ENCODE measurements at places on chromosomes 3 and 15.

DNA sequence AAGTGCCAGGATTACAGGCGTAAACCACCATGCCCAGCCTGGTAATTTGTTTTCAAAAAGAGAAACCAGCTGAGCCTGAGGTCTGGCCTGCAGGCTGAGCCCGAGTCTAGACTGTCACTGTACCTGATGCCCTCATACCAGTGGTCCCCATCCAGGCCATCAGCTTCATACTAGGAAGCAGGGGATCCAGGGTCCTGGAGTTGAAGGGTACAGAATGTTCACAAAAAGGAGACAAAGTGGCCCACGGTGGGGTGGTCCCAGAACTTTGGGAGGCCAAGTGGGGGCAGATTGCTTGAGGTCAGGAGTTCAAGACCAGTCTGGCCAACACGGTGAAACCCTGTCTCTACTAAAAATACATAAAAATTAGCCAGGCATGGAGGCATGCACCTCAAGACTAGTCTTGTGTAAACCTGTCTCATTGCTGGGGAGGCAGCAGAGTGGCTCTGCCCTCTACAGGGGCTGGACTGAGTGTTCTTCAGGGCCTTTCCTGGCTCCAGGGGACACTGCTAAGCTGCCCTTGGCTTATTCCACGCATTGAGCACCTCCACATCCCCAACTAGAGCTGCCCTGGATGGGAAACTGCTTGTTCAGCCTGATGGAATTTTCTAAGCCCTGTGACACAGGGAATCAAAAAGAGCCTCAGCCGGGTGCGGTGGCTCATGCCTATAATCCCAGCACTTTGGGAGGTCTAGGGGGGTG lies 7.9 kb upstream of the HHATL start:
- DNase-seq: no peak

DNA sequence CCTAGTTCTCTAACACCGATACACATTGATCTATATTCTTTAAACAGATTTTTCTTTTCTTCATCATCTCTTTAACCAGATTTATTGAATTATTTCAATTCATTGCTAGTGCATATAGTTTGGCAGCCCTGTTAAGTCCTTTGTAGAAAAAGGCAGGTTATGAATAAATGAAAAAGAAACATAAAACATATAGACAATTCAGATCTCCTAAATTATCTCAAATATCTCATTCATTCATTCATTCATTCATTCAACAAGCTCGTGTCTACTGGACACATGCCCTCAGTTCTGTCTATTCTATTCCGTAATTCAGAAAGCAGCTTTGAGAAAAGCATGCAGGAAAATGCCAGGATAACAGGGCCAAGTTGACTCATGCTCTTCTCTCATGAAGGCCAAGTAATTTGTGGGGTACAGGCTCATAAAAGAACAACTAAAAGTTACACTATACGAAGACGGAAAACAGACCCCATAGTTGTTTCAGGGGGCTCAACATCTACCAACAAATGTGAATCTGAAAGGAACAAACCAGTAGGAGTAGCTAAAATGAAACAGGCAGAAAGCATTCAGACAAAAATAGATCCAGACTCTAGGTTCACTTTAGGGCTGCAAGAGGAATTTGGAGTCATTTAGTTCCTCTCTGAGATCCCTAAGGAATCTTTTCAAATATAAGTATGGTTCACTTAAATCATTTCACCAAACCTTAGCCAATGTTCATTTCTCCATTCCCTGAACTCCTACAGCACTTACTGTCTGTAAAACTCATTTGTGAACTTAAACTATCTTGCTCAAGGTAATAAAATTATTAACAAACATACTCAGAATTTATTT lies 7.5 kb downstream of the ZNF148 start:
- no peak for DNase-seq

DNA sequence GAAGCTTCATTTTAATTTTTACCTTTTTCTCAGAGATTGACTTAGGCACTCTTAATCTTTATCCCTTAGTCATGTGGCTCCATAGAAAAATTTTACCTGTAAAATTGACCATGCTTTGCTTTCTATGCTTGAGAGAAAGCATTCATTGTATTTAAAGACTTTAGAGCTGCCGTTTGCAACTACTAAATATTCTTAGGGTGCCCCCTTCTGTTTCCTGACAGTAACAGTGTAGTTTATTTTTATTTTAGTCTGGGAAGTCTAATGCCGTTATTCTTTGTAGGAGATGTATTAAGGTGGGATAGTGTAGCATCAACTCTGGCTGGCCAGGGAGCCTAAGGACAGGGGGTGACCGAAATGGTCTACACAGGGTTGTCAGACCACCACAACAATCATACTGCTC lies 84.5 kb upstream of the SYNPR start:
- DNase-seq: no peak

DNA sequence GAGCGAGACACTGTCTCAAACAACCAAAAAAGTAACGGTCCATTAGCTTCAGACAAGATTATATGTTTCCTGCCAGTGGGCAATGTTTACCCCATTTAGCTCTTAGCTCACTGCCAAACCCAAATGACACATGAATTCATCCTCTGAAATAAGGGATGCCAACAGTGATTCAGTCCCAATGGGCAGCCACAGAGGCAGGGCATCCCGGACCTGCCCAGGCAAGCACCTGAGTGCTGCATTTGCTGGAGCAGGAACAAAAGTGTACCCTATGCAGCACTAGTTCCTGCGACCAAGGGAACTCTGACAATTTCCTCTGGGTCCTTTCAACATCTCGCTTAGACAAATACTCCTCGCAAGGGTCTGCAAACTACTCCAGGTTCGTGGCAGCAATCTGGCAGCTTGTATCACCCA lies 8.0 kb downstream of the IP6K2 start:
- DNase-seq: no peak

DNA sequence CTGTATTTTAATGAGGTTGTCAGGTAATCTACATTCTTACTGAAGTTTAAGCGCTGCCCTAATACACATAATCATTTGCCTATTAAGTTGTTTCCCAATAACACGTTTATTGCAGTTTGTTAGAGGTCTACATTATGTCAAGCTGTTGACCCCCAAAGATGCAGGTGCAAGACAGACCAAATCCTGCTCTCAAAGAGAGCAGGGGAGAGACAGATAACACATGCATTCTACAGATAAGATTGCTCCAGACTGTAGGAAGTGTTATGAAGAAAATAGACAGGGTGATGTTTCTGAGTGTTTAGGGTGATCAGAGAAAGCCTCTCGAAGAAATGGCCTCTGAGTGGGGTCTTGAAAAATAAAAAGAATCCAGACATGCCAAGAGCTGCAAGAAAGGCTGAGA lies 24.8 kb upstream of the OXTR start:
- DNase-seq: no peak

DNA sequence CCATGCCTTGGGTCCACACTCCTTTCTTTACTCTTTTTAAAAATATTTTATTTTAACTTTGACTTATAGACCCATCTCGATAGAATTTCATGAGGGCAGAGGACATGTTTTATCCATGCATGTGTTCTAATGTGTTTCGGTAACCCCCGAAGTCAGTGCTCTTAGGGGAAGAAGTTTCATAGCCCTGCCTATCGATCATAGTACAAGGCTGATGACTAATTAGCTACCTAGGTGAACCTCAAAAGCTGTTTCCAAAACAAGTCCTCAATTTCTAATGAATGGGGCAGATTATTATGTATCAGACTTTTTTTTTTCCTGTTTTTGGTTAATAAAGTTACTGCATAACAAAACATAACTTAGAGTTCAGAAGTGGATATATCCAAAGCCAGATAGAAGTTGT lies 82.0 kb downstream of the MBNL1 start:
- no peak for DNase-seq

- peak; percentile 65 for DNase-seq
These were observed 12.6 kb upstream of the STARD5 start for GRCh38 chr15:81336568-81336967.

GRCh38 chr3:30102356-30102755 lies 504.0 kb upstream of the TGFBR2 start:
- no peak for DNase-seq

DNA sequence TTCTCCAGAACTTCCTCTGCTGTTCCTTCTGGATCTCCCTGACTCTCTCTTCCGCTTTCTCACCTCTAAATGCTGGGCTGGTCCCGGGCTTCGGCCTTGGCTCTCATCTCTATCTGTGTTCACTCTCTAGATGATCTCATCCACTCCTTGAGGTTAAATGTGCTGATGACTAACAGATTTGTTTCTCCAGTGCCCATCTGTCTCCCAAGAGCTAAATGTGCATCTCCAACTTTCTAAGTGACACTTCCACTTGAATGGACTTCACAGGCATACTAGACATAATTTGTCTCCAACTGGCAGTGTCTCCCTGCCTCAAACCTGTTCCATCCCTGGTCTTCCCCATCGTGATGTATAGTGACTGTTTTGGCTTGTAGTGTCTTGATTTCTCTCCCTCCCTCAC lies 95.3 kb downstream of the ITPR1 start:
- no peak for DNase-seq

- no peak for DNase-seq
These were observed 229.5 kb downstream of the NR1D2 start for GRCh38 chr3:24174614-24175013.

- no peak for DNase-seq
These were observed 23.2 kb upstream of the VPS8 start for GRCh38 chr3:184788751-184789150.

DNA sequence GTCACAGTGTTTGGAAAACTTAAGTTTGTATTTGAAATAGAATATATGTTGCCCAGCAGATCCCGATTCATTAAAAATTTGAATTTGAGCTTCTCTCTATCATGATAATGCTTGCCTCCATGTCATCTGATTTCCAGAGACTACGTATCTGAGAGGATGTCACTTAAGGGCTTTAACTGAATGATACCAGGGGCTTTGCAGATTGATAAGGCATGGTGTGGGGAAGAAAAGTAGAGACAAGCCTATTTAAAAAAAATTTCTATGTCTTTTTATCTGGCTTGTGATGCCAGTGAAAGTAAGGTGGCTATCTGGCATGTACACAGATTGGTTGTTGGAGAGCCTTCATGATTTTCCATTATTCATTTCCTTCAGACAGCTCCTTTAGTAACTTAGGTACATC lies 72.7 kb downstream of the UBE2E2 start:
- no peak for DNase-seq

- no peak for DNase-seq
These were observed 815 bp downstream of the SPINT1 start for GRCh38 chr15:40844696-40845030.

DNA sequence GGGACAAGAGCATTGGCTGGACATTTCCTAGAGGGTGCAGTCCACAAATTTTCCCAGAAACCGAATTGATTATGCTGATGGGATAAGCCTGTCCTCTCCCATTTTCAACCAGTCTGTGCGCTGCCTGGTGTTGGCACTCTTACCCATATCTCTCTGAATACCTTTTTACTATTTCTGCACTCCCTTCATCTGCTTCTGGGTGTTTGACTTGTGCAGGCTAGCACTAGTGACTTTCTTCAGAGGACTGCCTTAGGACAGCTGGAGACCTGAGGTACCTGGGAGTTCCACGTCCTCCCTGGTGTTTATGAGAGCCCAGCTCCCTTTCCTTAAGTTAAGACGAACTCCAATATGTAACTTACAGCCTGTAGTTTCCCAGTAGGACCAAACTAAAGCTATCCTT lies 50.2 kb downstream of the RBMS3 start:
- DNase-seq: no peak

GRCh38 chr3:139934613-139935015 lies 371 bp upstream of the CLSTN2 start:
- DNase-seq: no peak

- DNase-seq: no peak
These were observed 275.7 kb upstream of the NAALADL2 start for GRCh38 chr3:174583396-174583795.

- no peak for DNase-seq
These were observed 724.4 kb upstream of the ROBO1 start for GRCh38 chr3:80492162-80492561.

GRCh38 chr3:89059211-89059925 lies 48.1 kb upstream of the EPHA3 start:
- no peak for DNase-seq

GRCh38 chr3:15361494-15362214 lies 29.3 kb upstream of the SH3BP5 start:
- DNase-seq: peak; percentile 64

GRCh38 chr3:186909078-186909853 lies 21.1 kb upstream of the ST6GAL1 start:
- peak; percentile 72 for DNase-seq

- DNase-seq: no peak
These were observed 12.8 kb downstream of the ARL6IP5 start for GRCh38 chr3:69097407-69098086.

GRCh38 chr15:37395100-37395468 lies 294.7 kb upstream of the MEIS2 start:
- DNase-seq: no peak

DNA sequence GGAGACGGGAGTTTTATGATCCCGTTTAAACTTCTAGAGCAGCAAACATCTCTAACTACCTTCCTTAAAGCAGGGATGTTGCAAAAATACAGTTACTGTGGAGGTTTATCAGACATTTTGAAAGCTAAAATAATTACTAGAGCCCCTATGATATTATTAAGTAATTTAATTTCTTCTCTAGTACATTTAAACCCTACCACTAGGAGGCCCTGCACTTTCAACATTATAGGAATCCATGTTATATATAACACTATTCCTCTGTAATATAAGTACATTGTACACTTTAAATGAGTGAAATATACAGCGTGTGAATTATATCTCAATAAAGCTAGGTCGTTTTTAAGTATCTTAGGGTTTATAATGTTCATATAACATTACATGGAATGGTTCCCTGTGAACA lies 11.5 kb downstream of the SETMAR start:
- DNase-seq: no peak
